ENCODE measurements at places on chromosomes 13 and 19. TPM values are rescaled to one million over a fixed set of nuclear protein-coding genes. Genes with fewer than 3 reads are reported as not detected.

CEACAM7 gene
- total RNA-seq: 0.99 TPM

PARP4 gene
- total RNA-seq: 30.0 TPM

EPSTI1 gene
- total RNA-seq: 6.6 TPM

DNA sequence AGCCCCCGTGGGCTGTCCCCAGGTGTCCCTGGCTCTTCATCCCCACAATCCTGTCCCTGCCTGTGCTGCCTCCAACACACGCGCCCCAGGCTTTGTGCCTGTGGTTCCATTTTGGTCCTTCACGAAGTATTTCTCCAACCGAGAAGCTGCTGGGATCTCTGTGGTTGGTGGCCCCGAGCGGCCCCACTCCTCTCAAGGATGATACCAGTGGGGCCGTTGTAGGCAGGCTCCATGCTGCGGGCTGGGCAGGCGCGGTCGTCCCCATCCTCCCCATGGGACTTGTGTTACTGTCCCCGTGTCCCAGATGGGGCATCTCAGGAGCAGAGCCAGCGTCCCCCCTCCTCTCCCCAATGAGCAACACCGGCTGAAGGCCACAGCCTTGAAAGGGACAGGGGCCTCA, 3.7 kb upstream of the ZNF554 start:
- no peak for DNase-seq

DNA sequence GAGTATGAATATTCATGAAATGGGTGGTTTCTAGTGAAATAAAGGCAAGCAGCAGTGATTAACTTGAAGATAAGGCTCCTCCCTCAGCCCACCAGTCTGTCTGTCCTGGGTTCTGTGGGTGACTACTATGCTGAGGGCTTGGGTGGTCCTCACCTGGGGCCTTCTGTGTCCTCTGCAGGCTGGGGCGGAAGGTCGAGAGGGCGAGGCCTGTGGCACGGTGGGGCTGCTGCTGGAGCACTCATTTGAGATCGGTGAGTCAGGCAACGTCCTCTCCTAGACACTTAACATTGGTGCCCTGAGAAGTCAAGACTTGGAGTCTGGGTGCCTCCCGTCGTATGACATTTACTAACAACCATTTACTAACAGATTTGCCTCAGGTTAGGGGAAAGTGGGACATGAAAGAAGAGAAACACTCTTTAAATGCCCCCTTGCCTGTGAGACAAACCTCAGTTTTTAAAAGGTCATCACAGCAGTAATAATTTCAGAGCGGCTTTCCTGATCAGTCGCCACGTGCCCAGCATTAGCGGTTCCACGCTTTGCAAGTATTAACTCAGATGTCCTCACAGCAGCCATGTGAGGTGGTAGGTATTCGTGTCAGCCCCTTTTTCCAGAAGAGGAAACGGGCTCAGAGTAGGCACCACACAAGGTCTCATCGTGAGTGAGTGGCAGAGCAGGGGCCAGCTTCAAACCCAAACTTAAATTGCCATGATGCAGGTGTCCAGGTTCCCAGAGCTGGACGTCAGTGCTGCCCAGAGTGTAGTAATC, 1.3 kb upstream of the GARIN5A start:
- DNase-seq: no peak

GRCh38 chr19:2883686-2884439, 16.7 kb downstream of the ZNF556 start:
- no peak for DNase-seq

DNA sequence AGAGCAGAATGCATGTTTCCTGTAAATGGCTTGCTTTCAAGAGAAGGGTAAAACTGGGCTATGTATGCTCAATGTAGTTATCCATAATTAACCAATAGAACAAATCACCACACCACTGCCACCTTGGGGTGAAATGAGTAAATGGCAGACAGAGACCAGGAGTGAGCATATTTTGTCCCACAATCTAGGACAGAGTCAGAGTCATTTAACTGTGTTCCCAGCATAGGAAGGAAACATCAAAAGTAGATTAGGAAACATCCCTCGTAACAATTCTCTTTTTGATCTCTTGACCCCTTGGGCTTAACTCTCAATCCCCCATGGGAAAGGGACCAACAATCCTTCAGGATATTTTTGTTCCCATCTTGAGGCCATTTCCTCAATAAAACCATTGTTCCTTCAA, 224.8 kb downstream of the NHLRC3 start:
- DNase-seq: peak; percentile 46

- no peak for DNase-seq
Observed at GRCh38 chr13:75305059-75305458, 176.9 kb downstream of the TBC1D4 start.

DNA sequence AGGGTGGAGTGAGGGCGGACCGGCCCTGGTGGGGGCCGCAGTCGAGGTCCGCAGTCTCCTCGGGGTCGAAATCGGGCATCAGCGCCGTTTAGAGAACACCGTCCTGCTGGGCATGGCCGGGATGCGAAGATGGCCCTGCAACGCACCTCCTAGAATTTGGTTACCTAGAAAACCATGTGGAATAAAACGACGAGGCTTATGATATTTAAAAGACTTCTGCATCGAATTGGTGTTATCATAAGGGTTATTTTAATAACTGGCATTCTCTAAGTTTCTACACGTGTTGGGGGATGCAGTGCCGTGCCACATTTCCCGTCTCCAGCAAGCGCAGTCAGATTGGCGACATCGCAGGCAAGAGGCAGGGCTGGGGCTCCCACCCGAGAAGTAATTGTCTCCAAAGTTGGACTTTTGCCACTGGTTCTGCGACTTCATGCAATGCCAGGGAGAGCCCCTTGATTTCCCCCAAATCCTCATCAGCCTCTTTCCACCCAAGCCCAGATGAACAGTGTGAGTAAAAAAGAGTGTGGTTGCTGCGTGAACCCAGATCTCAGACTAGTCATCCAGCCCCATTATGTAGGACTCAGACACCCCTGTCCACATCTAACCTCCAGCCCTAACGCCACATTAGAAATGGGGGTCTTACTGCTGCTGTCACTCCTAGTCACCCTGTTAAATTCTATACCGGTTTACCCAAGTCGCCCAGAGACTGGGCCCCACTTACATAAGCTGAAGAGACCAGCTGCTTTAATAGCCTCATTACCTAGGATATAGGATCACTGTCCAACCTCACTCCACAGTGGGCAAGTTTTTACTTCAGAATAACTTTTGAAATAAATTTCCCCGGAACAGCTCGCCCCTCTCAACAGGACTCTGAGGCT, 571 bp upstream of the DHRS12 start:
- DNase-seq: peak; percentile 59

DNA sequence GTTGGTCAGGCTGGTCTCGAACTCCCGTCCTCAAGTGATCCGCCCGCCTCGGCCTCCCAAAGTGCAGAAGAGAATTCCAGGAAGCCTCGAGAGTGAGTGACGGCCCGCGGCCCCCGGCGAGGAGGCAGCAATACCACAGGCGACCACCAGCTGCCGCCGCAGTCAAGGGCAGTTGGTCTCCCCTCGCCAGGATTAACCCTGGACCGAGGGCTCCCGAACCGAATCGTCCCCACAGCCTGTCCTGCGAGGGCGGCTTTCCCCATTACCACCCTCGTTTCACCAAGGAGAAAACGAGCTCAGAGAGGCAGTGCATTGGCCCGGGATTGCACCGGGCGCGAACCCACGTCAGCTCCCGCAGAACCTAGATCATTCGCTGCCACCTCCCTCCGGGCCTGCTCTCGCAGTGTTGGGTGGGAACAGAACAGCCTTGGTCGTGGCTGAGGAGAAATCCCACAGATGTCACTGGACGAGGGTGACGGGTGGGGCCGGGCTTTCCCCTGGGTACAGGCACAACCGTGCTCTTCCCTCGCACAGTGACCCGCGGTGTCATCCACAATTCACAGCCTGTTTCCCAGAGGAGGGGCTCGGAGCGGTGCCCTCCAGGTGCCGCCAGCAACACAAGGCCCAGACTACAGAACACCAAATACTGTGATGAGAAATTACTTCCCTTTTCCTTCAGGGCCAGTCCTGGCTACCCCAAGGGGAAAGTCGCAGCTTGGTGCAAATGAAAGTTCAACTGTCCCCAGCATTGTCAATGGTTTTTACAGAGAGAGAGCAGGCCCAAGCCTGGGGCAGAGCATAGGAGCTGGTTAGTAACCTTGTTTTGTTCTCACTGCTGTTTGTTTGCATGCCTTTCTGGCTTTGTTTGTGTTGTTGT, 24.8 kb downstream of the C2CD4C start:
- peak; percentile 40 for DNase-seq

- DNase-seq: no peak
Observed at GRCh38 chr13:42981317-42981716, 10.7 kb downstream of the EPSTI1 start.

GRCh38 chr13:38473305-38473704, 123.7 kb downstream of the UFM1 start:
- DNase-seq: no peak

DNA sequence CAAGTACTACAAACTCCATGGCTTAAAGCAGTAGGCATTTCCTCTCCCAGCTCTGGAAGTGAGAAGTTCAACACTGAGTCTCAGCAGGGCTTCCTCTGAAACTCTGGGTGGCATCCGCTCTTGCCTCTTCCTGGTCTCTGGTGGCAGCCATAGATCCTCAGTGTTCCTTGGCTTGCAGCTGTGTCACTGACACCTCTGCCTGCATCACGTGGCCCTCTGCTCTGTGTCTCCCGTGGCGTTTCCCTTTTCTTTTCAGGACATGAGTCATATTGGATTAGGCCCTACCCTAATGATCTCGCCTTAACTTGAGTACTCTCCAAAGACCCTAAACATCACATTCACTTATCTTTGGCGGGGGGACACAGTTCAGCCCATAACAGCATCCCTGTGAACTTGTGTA, 466.7 kb downstream of the MYO16 start:
- DNase-seq: no peak

DNA sequence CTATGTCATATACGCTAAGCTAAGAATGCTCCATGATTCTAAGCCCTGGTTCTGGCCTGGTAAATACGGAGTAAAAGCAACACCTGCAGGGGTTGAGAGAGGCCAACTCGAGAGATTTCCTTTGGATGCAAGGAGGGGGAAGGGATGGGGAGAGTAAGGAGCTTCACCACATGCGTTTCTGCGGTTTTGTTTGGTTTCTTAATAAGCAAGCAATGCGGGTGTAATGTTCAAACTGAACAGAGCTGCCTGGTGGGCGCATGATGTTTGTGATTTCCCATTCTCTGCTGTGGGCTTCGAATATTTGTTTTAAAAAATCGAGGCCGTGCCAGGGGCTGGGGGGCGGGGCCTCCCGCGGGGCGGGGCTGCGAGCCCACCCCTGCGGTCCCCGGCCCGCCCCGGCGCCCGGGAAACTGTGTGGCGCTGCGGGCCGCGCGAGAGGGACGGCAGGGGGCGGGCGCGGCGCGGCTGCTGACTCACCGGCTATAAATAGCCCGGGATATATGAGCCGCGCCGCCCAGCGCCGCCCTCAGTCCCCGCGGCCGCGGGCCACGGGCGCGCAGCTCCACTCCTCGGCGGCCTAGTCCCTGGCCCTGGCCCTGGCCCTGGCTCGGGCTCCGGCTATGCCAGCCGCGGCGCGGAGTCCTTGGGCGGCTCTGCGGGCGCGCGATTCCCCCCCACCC, 5.1 kb downstream of the BBC3 start:
- DNase-seq: peak; percentile 92

DNA sequence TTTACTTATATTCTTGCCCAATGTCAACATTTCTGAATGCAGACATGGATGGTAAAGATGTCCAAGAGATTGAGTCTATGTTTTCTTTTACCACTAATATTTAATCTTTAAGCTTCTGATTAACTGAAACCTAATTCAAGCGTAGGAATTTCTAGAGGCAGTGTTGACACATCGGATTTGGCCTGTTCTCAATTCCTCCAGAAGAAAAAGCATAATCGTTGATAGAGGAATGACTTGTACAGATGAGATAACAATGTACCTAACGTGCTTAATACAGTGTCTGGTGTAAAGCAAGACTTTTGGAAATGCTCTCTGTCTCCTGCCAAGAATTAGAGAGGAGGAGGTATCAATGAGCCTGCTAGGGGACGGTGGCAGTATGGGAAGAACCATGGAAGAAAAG, 35.2 kb downstream of the SLC15A1 start:
- no peak for DNase-seq

GRCh38 chr19:34269489-34269888, 15.1 kb downstream of the GARRE1 start:
- no peak for DNase-seq

DNA sequence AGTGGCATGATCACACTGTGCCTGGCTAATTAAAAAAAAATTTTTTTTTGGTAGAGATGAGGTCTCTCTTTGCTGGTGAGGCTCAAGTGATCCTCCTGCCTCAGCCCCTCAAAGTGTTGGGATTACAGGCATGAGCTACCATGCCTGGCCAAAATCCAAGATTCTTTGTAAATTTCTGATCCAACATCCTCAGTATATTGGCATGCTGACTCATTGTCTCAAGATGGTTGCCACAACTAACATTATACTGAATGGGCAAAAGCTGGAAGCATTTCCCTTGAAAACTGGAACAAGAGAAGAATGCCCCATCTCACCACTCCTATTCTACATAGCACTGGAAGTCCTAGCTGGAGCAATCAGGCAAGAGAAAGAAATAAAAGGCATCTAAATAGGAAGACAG, 100.0 kb downstream of the KLF5 start:
- no peak for DNase-seq

DNA sequence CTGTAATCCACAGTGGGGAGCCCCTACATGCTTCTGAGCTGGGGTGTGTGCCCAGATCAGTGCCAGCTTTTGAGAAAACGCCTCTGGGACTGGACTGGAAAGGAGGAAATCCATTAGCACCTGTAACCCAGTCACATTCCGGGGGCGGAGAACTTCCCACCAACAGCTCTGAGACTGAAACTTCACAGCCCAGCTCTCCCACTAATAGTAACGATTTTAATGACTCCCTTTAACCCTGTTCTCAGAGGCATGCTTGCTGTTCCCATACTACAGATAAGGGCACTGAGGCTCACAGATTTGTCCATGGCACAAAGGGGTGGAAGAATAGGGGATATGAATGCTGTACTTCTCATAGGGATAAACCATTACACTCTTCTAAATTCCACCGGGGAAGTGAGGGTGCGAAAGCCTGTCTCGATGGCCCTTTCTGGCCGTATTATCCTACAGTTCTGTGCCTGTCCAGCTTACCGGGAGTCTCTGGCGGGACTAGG, 851 bp downstream of the FBXO46 start:
- DNase-seq: peak; percentile 30

GRCh38 chr19:56639217-56639616, 3.7 kb upstream of the SMIM17 start:
- no peak for DNase-seq

GRCh38 chr19:31511696-31512095, 162.5 kb upstream of the TSHZ3 start:
- DNase-seq: no peak

DNA sequence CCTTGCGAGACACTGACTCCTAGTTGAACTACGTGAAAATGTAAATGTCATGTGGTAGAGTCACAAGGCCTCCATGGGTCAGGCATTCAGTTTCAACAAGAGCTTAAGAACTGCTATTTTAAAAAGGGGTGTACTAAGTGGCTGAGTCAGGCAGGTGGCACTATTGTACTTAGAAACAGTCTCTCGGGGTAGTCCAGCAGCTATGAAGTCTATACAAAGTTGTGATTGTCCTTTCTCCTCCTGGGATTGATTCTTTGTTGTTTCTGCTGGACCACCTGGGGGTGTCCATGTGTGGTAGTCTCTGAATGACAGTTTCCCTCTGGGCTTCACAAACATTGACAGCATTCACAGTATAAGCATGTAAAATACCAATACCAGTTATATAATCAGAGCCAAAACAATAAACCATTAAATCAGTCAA, 33.0 kb downstream of the UGGT2 start:
- DNase-seq: peak; percentile 72

- DNase-seq: peak; percentile 62
Observed at GRCh38 chr13:111215081-111216047, 100.3 kb downstream of the ARHGEF7 start.

Data from body of pancreas (tissue), 4 donors.